Adrenal gland (tissue), 19 donors: ENCODE measurements at places on chromosomes 5 and 9. TPM values are rescaled to one million over a fixed set of nuclear protein-coding genes. Genes with fewer than 3 reads are reported as not detected.

GRCh38 chr5:107671742-107672210 is 1.0 kb upstream of the EFNA5 start:
- H3K4me3 ChIP-seq = no peak overlapping the region
- H3K27ac ChIP-seq = peak overlapping the region; percentile 46
- H3K36me3 ChIP-seq = no peaks in the 10 kb centered on the region
- peaks cover 17% of the 10 kb centered on the region for H3K27me3 ChIP-seq

The DOCK8 gene
- polyA plus RNA-seq = 13.7 TPM

- DNase-seq = no peak
- no peaks in the 10 kb centered on the region for H3K36me3 ChIP-seq
- H3K27ac ChIP-seq = no peak overlapping the region
- no peaks in the 10 kb centered on the region for H3K27me3 ChIP-seq
Observed at GRCh38 chr9:96604004-96604319, 15.7 kb downstream of the CDC14B start.

The IPPK gene
- polyA plus RNA-seq = 12.5 TPM

DNA sequence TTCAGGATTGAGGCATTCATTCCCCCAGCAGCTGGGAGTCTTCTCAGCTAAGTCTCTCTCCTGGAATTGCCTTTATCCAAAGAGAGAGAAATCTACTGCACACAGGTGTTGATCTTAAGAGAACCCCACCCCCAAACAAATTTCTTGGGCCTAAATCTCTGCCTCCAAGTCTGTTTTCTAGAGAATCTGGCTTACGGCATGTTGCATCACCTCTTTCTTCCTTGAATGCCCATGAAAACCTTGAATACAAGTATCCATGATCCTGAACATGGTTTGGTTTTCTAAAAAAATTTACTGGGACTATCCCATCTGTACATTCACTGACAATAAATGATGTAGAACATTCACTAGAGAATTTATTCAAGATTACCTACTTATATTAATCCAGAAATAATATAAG is 401.6 kb downstream of the PDE4D start:
- no peak overlapping the region for H3K4me3 ChIP-seq
- H3K4me1 ChIP-seq = no peaks in the 10 kb centered on the region
- DNase-seq = no peak
- no peaks in the 10 kb centered on the region for H3K27me3 ChIP-seq
